ENCODE measurements at places on chromosomes 2 and 18.

GRCh38 chr2:191322828-191323506, 77.8 kb downstream of the MYO1B start:
- no peak for DNase-seq

- DNase-seq: no peak
Observed at GRCh38 chr2:24935145-24935544, 15.1 kb upstream of the ADCY3 start.

GRCh38 chr2:100589527-100589926, 26.7 kb downstream of the PDCL3 start:
- DNase-seq: no peak

DNA sequence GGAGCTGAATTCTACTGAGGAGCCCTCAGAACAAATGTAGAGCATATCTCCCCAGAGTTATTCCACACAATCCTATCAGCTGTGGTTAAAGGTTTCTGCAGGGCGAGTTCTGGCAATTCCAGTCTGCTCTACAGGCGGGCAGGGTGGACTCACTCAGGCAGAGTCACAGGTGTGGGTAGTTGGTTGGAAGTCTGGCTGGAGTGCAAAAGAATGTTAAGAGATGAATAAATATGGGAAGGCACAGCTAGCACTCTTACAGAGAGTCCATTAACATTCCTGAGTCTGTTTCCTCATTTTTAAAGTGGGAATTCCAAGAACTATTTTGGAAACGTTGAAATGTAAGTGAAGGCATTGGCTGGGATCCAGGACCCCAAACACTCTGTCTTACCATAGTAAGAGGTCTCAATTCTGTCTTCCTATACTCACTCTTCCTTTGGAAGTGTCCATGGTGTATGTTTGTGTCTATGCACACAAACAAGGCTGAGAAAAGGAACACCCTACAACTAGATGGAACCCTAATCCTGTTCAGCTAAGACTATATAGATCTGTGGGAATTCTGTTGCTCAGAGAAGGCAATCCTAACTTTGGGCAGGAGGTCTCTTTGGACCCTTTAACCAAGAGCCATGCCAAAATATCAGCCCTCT, 63.3 kb upstream of the AQP4 start:
- no peak for DNase-seq

DNA sequence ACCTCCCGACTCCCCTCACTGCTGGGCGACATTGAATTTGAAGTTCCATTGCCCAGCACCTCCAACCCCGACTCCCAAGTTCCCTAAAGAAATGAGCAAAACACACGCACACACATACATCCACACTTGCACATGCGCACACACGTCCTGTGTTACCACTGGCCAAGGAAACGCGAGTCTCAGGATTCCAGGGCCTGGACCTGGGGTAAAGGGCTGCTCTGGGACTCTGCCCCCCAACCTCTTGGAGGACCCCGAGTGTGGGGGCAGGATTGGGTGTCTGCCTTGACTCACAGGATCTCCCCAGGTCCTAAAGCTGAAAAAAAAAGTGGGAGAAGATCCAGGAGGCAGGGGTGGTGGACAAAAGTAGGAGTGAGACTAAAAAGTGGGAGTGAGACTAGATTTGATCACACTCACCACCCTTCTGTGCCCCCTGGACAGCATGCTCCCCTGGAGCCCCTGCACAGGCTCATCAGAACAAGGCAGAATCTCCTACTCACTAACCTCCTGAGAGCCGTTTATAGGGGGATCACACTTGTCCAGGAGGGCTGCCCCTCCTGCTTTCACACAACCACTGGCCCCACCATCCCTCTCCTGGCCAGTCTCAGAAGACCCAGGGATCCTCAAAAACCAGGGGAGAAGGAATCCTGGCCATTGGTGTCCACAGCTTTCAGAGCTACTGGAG, 202.2 kb downstream of the TNS1 start:
- no peak for DNase-seq

DNA sequence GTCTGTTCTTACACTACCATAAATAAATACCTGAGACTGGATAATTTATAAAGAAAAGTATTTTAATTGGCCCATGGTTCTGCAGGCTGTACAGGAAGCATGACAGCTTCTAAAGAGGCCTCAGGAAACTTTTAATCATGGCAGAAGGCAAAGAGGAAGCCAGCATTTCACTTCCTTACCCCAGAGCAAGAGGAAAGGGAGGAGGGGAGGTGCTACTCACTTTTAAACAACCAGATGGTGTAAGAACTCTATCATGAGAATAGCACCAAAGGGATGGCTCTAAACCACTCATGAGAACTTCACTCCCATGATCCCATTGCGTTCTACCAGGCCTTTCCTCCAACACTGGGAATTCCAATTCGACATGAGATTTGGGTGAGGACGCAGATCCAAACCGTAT, 344.4 kb upstream of the SLC39A10 start:
- DNase-seq: no peak

GRCh38 chr18:74149878-74150277, 1.6 kb downstream of the TIMM21 start:
- no peak for DNase-seq

GRCh38 chr2:46690825-46691224, 211.5 kb downstream of the TMEM247 start:
- DNase-seq: no peak

- DNase-seq: peak; percentile 73
Observed at GRCh38 chr18:28176948-28177827, at the start of gene CDH2. CDH2 (minus strand) TSS chr18:28177130; CDS start chr18:28177022, 108 bp downstream.

DNA sequence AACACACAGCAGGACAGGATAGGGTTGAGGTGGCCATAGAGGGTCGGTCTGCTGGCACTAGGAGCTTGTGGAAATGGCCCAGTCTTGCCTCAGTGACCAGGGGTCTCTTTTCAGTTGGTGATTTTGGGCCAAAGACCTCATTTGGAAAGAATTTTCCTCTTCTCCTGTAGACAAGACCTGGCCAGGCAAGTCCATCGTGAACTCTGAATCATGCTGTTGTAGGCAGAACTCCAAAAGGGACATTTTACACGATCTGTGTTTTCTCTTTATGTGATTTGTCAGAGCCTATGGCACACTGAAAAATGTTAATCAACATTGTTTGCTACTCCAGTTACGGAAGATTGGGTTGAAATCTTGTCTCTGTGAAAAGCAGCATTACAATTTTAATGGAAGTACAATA, 126.1 kb upstream of the PXDN start:
- no peak for DNase-seq

All from hippocampal formation (tissue), 2 donors.